ENCODE measurements at places on chromosomes 16 and 17.

DNA sequence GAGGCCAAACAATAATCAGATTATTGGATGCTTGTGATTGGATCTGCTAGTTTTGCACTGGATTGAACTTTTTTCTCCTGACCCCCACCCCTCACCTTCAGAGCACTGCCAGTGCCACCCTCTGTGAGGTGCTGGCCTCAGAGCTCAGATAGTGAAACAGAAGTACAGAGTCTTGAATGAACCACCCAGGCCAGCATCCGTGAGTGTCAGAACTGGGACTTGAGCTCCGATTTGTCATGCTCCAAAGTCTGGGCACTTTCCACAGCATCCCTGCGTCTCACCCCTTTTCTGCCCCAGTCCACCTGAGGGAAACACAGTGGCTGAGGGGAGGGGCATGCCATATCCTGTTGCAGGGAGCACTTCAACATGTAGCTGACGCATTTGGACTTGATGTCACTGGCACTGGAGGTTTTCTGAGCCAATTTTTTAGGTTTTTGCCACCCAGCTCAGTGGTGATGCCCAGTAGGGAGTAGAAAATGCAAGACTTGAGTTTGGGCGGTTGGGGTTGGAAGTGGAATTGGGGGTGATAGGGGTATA, 47.3 kb downstream of the SMPD3 start:
- DNase-seq: no peak

DNA sequence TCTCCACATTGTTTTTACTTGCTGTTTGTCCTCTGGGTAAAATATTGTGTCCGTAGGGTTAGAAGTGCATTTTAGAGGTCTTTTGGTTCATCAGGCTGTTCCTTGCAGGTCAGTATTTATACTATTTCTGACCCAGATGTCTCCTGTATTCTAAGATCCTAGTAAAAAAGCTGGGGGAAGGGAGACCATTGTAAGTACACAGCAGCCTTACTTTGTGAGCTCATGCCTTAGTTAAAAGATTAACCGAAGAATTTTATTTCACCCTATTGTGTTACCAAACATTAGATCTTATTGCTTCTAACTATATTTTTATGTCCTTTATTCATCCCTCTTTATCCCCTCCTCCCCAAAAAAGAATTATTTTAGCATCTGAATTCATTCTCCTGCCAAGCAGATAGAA, 444.1 kb upstream of the RBFOX1 start:
- DNase-seq: no peak

- no peak for DNase-seq
Measured at GRCh38 chr17:81022344-81022676, 12.6 kb upstream of the BAIAP2 start.

DNA sequence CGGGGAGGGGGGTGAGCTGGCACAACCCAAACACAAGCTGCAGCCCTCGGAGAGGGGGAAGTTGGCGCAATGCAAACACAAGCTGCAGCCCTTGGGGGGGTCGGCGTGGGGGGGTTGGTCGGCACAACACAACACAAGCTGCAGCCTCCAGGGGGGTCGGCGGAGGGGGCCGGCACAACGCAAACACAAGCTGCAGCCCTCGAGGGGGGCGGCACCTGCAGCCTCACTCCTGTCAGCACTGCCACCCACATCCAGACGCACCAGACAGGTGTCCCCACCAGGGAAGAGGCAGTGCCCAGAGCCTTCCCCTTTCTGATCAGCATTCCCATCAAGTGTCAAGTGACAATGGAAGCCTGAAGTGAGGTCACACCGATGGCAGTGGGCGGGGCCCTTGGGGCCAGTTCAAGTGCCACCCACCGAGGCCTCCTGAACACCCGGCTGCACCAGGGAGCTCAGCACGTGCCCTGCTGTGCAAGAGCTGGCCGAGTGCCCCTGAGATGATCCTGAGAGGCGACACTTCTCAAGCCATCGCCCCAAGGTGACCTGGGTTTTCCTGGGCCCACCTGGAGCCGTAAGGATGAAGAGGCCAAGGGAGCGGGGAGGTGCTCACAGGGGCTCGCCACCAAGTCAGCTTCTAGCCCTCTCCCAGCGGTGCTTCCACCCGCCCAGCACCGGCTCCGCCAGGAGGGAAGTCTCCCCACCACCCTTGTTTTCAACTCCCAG, 59.3 kb downstream of the KLHDC4 start:
- no peak for DNase-seq

DNA sequence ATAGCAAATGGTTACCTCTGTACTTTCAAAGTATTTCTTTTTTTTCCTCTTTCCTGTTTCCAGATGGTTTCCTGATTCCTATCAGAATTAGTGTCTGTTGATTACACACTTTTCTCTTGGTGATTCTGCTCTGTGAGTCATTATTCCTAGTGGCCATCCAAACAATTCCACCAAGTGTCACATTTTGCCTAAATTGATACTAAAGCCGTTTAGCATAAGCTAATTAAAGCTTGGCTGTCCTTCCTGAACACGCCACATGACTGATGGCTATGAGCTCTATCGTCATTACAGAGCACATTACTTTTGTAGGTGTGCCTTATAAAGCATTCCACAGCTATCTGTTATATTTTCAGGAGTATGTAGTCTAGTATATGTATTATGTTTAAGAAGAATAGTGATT, 671.2 kb downstream of the CDH8 start:
- DNase-seq: no peak

Measured in activated CD4-positive, alpha-beta T cell treated with anti-CD3 and anti-CD28 coated beads for 4 hours (primary cell).